Renal cortical epithelial cell (primary cell): ENCODE measurements at places on chromosomes 4 and X.
A peak's percentile ranks its signal among the peaks of the same experiment; 100 is the strongest.

- no peak for DNase-seq
Observed at GRCh38 chrX:73828080-73828720, 265.2 kb downstream of the CHIC1 start.

DNA sequence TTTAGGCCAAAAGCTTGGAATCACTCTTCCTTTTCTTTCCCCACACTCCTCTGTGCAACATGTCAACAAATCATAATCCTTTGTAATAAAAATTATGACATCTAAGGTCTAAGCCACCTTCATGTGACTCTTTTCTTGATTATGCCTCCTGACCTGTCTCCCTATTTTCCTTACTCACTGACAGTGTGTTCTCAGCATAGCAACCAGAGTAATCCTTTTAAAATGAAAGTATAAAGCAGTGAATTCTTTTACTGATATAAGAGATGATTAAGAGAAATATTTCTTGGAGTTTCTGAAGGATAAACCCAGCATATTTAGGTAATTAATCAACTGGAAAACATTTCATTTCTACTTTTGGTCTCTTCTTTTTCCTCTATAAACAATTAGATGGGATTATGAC, 44.7 kb downstream of the USO1 start:
- DNase-seq = no peak

- no peak for DNase-seq
Observed at GRCh38 chr4:15159477-15160019, 157.3 kb downstream of the CPEB2 start.

GRCh38 chrX:138765051-138765450, 53.5 kb upstream of the FGF13 start:
- DNase-seq = peak; percentile 47

GRCh38 chrX:16516232-16516876, 133.6 kb upstream of the S100G start:
- DNase-seq = peak; percentile 18

GRCh38 chr4:102606846-102607450, 105.8 kb downstream of the NFKB1 start:
- DNase-seq = no peak

- peak; percentile 98 for DNase-seq
Observed at GRCh38 chr4:38752941-38753806, 29.6 kb downstream of the TLR10 start.

DNA sequence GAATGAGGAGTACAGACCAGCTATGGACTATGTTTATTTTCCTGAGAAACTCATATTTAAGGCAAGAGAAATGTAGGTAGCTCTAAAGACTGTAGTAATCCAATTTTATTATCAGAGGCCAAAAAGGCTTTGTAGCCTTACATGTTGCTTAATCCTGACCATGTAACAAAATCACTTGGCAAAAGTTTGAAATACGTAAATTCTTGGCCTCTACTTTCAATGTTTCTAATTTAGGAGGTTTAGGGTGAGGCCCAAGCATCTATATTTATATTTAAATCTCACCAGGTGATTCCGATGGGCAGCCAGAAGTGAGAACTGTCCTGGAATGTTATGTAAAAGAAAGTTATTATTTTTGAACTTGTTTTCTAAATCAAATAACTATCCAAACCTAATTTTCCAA, 289.7 kb downstream of the IL1RAPL1 start:
- no peak for DNase-seq

DNA sequence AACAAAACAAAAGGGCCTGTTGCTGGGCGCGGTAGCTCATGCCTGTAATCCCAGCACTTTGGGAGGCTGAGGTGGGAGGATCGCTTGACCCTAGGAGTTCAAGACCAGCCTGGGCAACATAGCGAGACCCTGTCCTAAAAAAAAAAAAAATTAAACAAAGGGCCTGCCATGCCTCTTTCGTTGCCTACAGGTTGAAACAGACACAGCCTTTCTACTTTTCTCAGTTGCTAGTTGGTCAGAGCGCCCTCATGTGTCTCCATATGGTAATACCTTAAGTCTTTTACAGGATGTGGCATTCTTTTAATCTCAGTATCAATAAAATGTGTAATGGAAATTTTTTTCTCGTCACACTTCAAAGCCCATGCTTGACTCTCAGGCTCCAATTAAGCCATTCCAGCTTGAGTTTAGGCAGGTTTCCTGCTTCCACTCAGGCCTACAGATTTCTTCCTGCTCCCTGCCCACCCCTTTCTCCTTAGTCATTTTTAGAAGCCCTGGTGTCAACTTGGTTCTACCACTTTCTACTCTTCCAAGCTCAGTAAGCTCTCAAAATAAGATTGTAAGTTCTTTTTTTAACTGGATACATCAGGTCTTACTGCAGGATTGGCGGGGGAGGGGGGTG, 4.6 kb upstream of the SOWAHD start:
- DNase-seq = peak; percentile 56

GRCh38 chr4:2651546-2651945, 104.6 kb downstream of the TNIP2 start:
- DNase-seq = no peak

GRCh38 chrX:129523079-129523911, at the start of gene SMARCA1:
Gene SMARCA1 (minus strand): TSS chrX:129523490. CDS start chrX:129523370, 120 bp downstream.
- DNase-seq = peak; percentile 15

GRCh38 chr4:81135501-81135900, 79.5 kb downstream of the PRKG2 start:
- no peak for DNase-seq

DNA sequence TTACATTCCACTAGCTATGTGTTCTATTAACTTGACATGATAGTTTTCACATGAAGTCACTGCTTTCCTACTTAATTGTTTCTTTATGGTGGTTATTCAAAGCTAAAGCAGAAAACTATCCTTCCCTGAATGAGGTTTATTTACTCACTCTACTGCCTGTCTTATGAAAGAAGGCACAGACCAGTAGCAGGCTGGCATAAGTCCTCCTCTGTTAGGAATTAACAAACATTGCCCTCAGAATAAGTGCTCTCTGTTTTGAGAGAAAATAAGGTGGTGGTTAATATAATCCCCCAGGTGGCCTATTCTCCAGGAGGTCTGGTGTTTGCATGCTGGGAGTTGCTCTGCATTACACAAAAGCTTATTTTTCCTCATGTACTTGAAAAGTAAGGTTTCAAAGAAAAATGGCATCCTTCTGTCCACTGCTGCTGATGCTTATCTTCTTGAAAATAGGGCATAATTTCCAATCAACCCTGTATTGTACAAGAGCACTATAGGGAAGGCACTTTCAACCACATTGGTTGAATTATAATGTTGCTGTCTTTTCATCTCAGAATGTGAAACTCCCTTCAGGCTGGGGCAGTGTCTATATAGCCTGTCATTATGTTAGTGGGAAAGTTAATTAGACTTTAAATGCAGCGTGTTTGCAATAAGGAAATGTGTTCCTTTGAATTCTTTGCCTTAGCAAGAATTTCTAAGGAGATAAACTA, 119.7 kb upstream of the TBC1D9 start:
- DNase-seq = no peak

- DNase-seq = no peak
Observed at GRCh38 chr4:181687116-181687515, 556.1 kb upstream of the TENM3 start.

DNA sequence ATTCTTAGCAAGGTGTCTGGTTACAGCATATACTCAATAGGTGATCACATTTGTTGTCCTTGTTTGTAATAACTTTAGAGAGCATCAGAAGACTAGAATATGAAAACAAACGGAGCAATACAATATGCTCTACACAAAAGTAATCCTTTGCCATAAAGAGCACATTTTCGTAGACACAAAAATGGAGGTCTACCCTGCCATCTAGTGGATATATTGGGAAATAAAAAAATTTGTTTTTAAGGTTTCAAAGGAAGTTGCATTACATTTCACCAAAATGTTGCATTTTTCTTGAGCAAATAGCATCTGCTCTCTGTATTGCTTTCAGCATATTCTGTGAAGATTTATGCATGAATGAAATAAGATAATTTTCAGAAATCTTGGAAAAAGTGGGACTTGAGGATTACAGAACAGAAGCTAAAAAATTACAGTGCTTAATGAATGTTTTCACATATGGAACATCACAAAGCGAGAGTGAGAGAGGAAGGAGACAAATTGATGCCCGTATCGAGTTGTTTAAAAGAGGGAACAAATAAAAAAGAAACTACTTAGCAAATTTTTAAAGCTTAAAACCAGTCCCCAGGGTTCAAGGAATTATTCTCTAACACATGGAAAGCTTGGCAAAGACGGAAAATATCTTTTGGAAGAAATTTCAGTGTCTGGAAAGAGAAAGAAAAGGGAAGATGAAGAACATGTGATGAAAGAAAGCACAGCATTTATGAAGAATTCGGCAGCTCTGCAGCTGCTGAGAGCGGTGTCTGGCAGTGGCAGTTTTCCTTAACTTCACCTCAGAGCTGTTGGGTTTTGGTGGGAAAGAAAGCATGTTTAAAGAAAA, 390.1 kb downstream of the ANKRD50 start:
- DNase-seq = peak; percentile 35

GRCh38 chrX:99371976-99372595, 1038.0 kb downstream of the PCDH19 start:
- no peak for DNase-seq

DNA sequence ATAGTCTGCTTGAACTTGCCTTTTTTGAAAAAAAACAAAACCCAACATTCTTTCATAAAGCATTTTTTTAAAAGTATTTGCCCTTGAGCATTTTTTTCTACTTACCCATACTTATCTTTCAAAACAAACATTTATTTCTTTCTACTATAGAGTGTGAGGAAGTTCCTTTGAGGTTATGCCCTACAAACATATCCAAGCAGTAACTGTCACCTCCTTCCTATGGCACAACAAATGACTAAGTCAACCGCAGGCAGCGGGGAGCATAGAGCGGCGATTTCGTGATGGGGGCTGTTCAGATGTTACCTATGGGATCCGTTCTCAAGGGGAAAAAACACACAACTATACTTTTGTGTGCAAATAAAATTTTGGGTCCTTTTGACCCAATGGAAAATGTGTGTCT, 19.4 kb downstream of the SPRY1 start:
- DNase-seq = no peak

- no peak for DNase-seq
Observed at GRCh38 chr4:8664031-8664805, 71.7 kb downstream of the CPZ start.

- DNase-seq = no peak
Observed at GRCh38 chrX:128816919-128817318, 706.4 kb downstream of the SMARCA1 start.

GRCh38 chr4:181897935-181898334, 345.3 kb upstream of the TENM3 start:
- peak; percentile 44 for DNase-seq

DNA sequence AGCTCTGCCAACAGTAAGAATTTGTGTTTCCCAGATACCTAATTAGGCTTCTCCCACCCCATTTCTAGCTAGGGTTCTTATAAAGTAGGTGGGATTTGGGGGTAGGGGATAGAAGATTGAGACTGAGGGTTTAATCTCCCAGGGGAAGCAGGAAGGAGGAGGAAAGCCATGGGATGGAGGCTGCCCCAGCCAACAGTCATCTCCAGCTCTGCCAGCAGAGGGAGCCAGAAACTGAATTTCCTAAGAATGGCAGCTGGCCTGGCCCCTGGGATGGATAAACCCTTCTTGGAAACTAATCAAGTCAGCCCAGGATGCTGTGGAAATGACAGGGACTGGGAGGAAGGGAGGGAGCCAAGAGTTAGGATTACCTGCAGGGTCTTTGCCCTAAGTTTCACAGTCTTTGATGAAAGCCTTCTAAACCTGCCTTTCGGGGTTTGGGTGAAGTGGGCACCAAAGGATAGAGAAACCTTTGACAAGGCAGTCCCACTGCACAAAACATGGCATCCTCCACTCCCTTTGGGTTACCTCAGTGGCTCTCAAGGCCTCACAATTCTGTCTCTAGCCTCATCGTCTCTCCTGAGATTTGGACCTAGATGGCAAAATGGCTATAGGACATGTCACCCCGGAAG, 6.7 kb upstream of the ERCC6L start:
- peak; percentile 19 for DNase-seq

DNA sequence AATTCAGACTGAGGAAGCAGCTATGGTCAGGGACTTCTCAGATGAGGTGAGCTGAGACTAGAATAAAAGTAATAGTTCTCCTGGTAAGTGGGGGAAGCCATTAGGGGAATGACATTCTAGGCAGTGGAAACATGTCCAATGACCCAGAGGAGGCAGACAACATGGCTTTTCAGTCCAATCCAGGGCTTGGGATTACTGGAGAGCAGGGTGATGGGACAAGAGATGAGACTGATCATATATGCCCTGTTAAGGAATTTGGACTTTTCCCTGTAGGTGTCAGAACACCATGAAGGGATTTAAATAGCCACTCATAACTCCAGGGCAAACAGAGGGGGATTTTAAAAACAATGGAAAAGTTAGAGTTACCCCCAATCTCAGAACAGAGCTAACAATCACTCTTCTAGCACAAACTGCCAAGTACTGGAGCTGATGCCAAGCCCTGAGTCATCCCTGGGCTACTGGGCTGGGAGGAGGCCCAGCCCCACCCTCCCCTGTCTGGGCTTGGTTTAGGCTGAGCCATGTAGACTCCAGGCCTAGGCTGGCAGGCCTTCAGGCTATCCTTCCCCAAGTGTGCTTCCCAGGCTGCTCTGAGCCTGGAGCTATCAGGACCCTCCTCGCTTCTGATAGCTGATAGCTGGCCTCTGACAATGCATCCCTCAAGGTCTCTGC, 22.7 kb upstream of the MSN start:
- DNase-seq = peak; percentile 82

GRCh38 chr4:155734951-155735350, 23.9 kb upstream of the GUCY1B1 start:
- no peak for DNase-seq

DNA sequence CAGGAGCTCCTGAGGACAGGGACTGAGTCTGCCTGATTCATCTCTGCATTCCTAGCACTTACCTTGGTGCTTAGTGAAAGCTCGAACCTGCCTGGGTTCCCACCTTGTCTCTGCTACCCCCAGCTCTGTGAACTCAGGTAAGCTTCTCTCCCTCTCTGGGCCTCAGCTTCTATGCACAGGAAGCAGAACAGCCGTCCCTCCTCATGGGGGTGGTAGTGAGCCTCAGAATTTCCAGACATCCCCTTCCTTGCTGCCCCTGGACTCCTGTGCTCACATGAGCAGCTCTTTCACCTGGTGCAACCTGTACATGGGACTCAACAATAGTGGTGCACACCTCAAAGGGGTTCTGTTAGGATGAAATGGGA, 50.8 kb downstream of the HTRA3 start:
- no peak for DNase-seq

GRCh38 chrX:21837056-21837455, 2.4 kb upstream of the MBTPS2 start:
- DNase-seq = no peak

DNA sequence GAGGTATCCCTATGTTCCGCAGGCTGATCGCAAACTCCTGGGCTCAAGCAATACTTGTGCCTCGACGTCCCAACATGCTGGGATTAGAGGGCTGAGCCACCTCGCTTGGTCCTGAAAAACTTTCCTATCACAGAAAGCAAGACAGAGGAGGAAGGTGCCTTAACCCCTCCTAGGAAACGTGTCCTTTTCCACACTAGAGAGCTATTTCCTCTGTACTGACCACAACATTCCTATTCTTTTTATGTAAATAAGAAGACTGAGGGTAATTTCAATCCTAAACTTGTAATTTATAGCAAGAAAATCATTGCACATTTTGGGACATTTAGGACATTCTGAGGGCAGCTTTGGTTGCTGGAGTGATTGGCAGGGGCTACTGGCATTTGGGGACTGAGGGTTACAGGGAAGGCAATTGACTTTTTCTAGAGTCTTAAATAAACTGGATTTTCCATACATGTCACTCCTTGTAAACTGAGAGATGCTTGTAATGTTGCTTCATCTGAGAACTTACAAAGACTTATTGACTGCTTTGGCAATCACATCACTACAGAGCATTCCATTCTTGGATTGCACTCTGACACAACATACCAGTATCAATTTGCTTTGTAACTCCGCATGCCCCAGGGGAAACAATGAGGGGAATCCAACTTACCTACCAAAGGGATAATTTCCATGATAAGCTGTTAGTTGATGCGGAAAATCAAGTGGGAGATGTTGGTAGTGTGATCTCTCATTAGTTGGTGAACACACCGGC, 15.6 kb downstream of the XAGE3 start:
- DNase-seq = peak; percentile 59
